ENCODE measurements at places on chromosomes 13 and 19. TPM values are rescaled to one million over a fixed set of nuclear protein-coding genes. Genes with fewer than 3 reads are reported as not detected.

GRCh38 chr13:50679321-50679720 is 164.2 kb downstream of the DLEU7 start:
- DNase-seq = no peak

DNA sequence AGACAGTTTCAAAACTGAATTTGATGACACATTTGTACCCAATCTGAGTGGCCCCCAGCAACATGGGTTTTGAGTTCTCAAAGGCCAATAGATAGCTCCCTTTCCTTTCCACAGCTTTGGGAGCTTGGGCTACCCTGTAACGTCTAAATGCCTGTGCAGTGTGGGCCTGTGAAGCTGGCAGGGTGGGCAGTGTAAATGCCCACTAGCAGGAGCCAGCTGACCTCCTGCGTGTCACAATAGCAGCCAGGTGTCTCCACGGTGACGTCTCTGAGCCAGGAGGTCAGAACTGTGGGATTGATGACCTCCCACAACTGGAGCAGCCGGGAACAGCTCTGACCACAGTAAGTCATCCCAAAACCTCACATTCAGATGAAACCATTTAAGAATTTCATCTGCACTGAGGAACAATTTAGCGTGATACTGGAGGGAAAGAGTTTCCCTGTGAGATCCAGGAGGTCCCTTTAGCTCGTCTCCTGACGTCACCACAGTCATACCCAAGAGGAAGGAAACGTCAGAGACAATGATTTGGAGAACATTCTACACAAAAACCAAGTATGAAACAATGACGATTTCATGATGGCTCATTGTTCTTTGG is at the start of gene IPO5:
IPO5 (plus strand) TSS at position 300 of the 595 bp plus-strand sequence. CDS start 23,022 bp downstream, outside the sequence.
- no peak for DNase-seq

GRCh38 chr13:96762876-96763275 is 231.4 kb downstream of the OXGR1 start:
- no peak for DNase-seq

- DNase-seq = no peak
These were observed 60.9 kb downstream of the FOXO1 start for GRCh38 chr13:40605573-40605972.

GRCh38 chr19:1700733-1701663 is 48.6 kb upstream of the TCF3 start:
- DNase-seq = no peak

The LAIR2 gene
- 3.7 TPM for total RNA-seq

- DNase-seq = no peak
These were observed 22.5 kb upstream of the VSTM2B start for GRCh38 chr19:29503140-29503758.

DNA sequence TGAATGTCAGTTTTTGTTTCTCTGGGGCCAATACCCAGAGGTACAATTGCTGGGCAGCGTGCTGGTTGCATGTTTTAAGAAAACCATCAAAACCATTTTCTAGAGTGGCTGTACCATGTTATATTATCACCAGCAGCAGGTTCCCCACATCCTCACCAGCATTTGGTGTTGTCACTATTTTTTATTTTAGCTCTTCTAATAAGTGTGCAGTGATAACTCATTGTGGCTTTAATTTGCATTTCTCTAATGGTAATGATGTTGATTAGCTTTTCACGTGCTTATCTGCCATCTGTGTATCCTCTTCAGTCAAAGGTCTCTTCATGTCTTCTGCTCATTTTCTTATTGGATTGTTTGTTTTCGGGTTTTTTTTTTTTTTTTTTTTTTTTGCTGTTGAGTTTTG is 21.9 kb downstream of the PAK4 start:
- DNase-seq = no peak

The KCNK6 gene
- total RNA-seq = 10.2 TPM

DNA sequence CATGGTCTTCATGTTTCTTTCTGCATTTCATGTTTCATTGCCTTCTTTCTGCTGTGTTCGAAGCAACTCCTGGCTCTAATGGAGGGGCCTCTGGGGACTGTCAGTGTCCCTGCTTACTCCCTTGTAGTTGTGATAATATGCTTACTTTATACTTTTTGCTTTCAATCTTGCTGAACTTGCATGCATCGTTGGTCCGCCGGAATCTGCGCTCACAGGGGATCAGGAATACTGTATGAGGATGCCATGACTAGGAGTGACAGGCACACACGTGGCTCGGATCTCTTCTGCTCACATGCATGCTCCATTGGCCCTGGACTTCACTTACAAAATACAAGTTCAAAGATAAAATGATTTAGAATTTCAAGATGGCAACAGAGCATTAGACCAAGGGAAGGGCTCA is 108.8 kb downstream of the SIPA1L3 start:
- no peak for DNase-seq

DNA sequence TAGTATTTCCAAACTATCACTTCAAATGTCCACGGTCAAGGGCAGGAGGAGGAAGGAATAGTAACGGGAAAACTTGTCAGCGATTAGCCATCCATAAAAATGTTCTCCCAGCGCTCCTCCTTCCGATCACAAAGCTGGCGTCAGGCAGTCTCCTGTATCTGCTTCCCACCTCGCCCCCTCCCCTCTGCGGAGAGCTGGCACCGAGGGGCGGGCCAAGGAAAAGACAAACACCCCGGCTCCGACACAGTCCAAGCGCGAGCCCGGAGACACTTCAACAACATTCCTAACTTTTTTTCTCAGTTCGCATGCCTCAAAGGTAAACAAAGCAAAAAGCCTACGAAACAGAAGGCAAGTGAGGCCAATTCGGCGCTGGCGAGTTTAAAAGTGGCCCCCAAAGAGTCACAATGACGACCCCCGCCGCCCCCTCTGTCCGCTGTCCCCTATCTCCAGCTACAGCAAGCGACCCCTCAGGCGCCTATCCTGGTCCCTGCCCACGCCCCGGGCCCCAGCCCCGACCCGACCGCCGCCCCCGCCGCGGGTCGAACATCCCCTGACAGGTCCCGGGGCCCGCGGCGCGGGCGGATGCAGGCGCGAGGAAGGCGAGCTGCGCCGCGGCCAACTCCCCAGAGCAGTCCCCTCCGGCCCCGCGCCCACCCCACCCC is 736 bp downstream of the SMAD9 start:
- DNase-seq = peak; percentile 35

DNA sequence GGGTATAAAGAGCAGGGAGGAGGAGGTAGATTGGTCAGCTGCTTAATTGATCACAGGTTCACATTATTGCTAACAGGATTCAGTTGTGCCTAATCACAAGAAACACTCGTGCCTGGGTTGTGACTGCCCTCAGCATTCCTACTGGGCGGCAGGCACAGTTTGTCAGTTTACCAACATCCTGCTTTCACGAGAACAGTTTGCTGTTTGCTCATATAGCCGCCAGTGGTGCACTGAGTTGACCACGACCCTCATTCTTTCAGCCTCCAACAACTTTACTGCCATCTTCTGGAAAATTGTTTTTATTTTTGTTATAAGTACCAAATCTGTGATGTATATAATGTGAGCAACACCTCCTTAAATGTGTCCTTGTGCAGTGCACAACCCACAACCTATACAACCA is 16.2 kb upstream of the IFT88 start:
- DNase-seq = no peak

GRCh38 chr19:4503132-4503824 is 15.0 kb downstream of the PLIN4 start:
- DNase-seq = no peak

The PRSS57 gene
- not detected for total RNA-seq

DNA sequence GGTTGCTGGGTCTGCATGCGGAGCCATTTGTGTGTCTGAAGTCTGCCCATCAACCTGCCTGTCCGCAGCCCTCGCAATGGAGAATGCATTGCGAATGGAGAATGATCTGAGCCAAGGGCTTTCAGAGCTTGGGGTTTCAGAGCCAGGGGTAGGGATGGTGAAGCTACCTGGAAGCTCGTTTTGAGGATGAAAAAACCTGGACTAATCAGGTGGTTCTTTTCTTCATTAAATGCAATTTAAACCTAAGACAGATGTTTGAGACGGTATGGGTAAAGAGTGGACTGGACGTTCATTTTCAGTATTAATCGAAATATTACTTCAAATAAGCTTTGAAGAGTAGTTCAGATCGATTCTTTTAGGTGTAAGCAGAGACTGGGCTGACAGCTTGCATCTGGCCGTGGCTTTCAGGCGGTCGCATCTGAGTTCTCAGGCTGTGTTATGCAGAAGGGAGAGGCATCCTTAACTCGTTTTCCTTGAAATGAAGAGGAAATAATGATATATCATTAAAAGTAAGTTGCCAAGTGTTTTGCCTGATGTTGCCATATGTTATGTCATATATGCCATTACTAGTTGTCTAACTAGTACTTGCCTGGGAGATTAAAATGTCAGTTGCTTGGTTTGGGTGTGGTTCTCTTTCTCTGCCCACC is 801 bp downstream of the MCF2L start:
- no peak for DNase-seq

The ZNF878 gene
- total RNA-seq = 1.1 TPM

GRCh38 chr19:16216744-16217670 is 19.3 kb downstream of the AP1M1 start:
- no peak for DNase-seq

The PCDH8 gene
- not detected for total RNA-seq

GRCh38 chr13:22169473-22169872 is 498.6 kb downstream of the FGF9 start:
- no peak for DNase-seq

DNA sequence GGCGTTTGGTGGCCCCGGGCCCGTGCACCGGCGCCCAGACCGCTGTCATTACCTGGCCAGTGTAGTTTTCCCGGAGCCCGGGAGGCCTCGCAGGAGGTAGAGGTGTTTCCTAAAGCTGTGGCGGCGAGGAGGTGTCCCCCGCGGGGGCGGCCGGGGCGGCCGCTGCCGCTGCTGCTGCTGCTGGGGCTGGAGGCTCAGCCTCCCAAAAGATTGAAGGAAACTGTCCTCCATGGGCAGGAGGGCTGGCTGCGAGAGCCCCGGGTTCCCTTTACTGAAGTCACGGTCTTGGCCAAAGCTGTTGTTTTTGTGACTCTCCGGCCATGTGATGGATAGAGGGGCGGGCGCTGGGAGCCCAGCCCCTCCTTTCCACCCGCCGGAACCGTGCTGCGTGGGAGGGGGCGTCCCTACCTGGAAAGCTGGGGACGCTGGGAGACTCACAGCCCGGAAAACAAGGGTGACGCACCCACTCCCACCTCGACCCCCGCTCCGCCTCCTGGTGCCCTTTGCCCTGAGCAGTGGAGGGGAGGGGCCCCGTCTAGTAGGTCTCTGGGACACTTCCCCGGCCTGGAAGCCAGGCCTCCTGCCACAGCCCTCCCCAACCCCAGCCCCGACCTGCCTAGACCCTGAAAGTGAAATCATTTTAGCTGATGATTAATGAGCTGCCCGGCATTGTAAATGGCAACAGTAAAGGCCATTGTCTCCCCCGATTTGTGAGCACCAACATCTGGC is at the start of gene N4BP2L1:
N4BP2L1 (minus strand) TSS at position 279 of the 729 bp plus-strand sequence; CDS start at position 231, 48 bp downstream.
- peak; percentile 94 for DNase-seq

The MBD3L3 gene
- not detected for total RNA-seq

The GGN gene
- 0.51 TPM for total RNA-seq

The IZUMO2 gene
- not detected for total RNA-seq

GRCh38 chr13:95140502-95140901 is 160.7 kb downstream of the ABCC4 start:
- DNase-seq = no peak

The PODNL1 gene
- total RNA-seq = 0.25 TPM

DNA sequence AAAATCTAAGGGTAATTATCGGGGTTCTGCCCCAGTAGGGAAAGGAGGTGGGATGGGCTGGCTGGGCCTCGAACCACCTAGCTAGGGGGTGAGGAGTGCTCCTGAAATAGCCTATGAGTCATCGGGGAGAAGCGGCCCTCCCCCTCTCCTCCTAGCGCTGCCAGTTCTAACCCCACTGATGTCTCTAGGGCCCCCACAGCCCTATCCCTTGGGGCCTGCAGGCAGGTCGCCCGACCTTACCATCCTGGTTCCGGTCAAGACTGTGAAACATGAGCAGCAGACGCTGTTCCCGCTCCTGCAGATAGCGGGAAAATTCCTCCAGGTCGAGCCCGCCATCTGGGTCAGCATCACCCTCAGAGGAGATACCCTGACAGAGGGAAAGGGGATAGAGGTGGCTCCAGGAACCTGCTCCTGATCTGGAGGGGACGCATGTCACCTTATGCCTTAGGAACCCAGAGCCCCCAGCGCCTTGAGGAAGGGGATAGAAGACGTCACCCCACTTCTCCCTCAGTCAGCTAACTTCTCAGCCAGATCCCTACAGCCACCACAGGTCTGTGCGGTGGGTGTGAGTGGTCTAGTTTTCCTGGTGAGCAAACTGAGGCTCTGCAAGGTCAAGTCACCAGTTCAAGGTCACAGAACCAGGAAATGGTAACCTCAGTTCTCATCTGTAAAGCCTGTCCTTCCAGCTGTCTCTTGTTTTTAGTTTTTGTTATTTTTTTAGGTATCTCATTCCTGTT is 1.5 kb downstream of the SLC25A23 start:
- no peak for DNase-seq

Measured in activated CD4-positive, alpha-beta T cell treated with anti-CD3 and anti-CD28 coated beads for 36 hours (primary cell).